RWPE1 (cell line): ENCODE measurements at places on chromosomes 2 and 18.

DNA sequence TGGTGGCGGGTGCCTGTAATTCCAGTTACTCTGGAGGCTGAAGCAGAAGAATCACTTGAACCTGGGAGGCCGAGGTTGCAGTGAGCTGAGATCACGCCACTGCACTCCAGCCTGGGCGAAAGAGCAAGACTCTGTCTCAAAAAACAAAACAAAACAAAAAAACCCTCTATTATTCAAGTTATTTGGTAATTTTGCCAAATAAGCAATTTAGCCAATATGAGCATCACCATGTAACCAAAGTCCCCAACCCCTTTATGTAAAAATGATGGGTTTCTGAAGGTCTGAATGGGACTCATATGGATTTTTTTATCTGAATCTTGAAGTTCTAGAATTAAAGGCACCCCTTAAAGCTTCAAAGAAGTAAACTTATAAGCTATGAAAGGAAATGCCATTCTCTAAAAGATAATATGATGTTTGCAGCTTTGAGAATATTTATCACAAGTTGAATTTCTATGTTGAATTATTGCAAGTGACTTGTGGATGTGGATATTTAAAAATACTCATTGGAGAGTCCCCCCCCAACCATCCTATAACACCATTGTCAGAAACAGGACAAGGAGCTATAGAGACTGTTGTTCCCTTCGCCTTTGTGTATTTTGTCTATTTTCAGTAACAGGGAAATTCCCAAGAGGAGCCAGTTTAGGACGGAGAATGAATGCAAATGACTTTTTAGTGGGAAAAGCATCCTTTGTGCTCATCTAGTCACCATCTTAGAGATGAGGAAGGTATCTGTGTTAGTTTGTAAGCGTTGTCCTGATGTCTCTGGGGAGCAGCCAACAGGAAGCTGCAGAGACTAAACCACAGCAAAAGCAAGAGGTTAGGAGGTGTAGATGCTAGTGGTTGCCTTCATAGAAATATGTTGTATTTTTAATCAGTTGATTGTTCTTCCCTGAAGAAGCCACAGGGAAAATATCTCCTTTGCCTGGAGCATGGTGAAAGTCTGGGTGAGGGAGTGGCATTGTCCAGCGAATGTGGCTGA, 68.3 kb downstream of the TET3 start:
- no peak for DNase-seq

GRCh38 chr2:15059870-15060512, 427.5 kb downstream of the LRATD1 start:
- peak; percentile 33 for DNase-seq

- no peak for DNase-seq
Measured at GRCh38 chr18:3042379-3042778, 29.4 kb upstream of the LPIN2 start.

DNA sequence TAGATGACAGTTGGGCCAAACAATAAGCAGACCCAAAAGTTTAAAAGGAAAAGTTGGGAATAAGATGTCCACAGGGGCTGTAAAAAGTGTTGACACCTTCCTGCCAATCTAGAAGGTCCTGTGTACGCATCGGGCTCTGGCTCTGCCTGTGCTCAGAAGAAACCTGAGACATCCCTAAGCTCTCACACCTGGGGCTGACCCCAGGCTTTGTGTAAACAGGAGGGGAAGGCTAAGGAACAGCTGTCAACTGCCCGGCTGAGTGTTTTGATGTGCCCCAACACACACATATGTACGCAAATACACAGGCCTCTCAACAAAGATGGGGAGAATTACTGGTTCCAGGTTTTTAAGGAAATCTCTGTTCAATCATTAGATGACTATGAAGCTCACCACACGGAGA, 59.5 kb downstream of the TMEM131 start:
- peak; percentile 28 for DNase-seq

DNA sequence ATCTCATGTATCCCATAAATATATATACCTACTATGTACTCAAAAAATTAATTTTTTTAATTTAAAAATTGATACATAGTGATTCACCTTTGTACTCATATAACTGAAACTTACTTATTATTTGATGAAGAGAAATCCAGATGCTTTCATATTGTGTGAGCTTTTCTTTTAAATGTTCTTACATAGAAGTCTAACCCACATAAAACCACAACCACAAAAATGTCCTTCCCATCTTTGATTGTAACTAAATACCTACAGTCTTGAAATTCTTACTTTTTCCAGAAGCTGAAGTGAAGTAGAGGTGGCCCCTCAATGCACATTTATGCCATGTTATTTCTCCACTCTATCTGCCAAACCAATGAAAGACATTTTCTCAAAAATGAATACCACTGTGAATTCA, 117.9 kb upstream of the COL5A2 start:
- no peak for DNase-seq
